ENCODE measurements at places on chromosomes 1 and 21.
A peak's percentile ranks its signal among the peaks of the same experiment; 100 is the strongest.

- no peak for DNase-seq
Measured at GRCh38 chr1:173002891-173003838, 47.6 kb downstream of the TNFSF18 start.

- no peak for DNase-seq
Measured at GRCh38 chr1:85417017-85417416, 47.9 kb downstream of the DDAH1 start.

- no peak for DNase-seq
Measured at GRCh38 chr1:15412175-15412800, 2.6 kb downstream of the EFHD2 start.

DNA sequence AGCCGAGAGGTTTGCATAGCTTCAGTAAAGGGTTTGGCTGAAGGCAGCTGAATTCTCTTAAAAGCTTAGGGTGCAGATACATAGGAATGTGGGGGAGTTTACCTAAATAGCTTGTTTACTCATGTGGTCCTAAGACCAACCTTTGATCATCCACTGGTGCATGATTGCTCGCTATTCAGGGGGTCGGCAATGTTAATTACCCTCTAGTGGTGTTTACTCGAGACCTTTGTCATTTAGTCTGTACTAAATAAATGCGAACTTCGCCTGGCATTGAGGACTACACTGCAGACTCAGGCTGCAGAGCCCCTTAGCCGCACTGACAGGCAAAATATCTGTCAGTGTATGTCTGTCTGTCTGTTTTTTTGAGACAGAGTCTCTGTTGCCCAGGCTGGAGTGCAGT lies 31.8 kb downstream of the TMEM63A start:
- no peak for DNase-seq

GRCh38 chr1:29772584-29773100 lies 536.3 kb downstream of the PTPRU start:
- no peak for DNase-seq

- peak; percentile 77 for DNase-seq
Measured at GRCh38 chr1:20711285-20712214, 6.3 kb downstream of the KIF17 start.

DNA sequence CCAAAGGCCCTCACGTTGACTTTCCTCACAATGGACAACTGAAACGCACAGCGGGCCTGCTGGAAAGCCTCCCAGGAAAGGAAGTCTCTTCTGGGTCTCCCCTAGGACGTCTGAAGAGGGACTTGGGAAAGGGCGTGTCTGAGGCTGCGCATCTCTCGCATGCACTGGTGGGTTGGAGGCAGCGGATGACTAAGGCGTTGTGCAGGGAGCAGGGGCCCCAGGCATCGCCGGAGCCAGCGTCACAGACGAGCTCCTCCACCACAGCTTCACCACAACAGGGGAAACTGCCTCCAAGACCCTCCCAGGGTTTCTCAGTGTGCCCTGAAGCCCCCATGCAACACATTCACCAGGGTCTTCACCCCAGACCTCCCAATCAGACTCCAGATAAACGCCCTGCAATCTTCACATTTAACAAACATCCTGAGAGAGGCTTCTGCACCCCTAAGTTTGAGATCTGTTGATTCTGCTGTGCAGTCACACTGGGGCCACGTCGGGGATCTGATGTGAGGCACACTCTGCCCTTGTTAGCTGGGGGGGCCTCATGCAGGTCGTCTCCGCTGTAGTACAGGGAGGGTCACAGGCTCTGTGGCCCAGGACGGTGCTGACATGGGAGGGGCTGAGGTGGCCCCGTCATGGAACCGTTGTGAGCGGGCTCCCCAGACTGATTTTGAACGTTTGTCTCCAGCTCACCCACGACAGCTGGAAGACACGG lies 7.0 kb upstream of the TFF1 start:
- DNase-seq, result no peak

DNA sequence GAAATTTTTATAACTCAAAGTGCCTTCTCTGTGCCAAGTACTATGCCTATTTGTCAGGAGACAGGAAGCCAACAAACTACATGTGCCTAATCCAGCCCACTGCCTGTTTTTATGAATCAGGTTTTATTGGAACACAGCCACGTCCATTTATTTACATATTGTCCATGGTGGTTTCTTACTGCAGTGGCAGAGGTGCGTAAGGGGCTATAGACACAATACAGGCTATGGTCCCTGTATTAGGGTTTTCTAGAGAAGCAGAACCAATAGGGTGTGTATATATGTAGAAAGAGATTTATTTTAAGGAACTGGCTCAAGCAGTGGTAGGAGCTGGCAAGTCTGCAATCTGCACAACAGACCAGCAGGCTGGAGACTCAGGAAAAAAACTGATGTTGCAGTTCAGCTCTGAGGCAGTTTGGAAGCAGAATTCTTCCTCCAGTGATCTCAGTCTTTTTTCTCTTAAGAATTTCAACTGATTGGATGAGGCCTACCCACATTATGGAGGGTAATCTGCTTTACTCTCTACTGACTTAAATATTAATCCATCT lies 15.4 kb downstream of the PPIE start:
- DNase-seq, result no peak

GRCh38 chr1:22619252-22619651 lies 17.2 kb upstream of the C1QA start:
- no peak for DNase-seq

GRCh38 chr1:59673573-59674450 lies 140.9 kb upstream of the HOOK1 start:
- DNase-seq, result no peak

- no peak for DNase-seq
Measured at GRCh38 chr21:22842875-22843274, 1844.7 kb downstream of the NCAM2 start.

Measured in SK-N-DZ (cell line).